ENCODE measurements at places on chromosomes 2 and 18.

GRCh38 chr18:25678221-25678620 lies 326.3 kb upstream of the ZNF521 start:
- no peak for DNase-seq

- no peak for DNase-seq
Measured at GRCh38 chr2:66832646-66833435, 397.9 kb downstream of the MEIS1 start.

DNA sequence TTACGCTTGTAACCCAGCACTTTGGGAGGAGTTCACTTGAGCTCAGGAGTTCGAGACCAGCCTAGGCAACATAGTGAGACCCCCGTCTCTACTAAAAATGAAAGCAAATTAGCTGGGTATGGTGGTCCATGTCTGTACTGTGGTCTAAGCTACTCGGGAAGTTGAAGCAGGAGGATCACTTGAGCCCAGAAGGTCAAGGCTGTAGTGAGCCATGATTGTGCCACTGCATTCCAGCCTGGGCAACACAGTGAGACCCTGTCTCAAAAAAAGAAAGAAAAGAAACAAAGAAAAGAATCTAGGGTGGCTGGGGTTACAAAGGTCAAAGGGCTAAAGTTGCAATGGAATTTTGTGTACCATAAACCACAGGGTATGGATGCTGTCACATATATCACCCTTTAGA lies 41.3 kb downstream of the KIF3C start:
- no peak for DNase-seq

GRCh38 chr2:53455094-53455493 lies 312.5 kb upstream of the CHAC2 start:
- DNase-seq = no peak

DNA sequence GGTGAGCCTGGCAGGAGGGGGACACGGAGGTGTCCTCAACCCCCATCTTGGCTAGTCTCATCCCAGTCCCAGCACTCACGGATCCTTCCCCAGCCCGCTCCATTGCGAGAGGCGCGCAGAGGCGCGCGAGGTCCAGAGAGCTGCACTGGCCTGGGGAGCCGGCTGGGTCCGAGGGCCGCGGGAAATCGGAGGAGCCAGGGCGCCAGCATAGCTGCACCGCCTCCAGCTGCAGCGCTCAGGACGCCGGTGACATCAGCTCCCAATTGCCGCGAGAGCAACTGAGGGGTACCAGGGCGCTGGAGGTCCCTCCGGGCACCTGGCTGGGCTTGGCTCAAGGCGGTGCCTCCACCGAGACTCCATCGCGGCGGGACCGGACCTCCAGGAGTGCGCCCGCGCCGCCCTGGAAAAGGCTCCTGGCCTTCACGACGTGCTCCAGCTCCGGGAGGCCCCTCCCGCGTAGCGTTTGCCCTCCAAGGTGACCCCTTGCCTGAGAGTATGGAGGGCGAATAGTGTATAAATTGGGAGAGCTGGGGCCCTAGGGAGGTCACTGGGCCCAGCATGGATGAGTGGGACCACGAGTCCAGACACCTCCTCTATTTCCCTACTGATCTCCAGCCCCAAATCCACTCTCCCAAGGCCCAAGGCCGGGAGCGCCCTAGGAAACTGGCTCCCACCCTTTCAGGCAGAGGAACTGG lies 5.5 kb downstream of the RTKN start:
- DNase-seq = no peak

DNA sequence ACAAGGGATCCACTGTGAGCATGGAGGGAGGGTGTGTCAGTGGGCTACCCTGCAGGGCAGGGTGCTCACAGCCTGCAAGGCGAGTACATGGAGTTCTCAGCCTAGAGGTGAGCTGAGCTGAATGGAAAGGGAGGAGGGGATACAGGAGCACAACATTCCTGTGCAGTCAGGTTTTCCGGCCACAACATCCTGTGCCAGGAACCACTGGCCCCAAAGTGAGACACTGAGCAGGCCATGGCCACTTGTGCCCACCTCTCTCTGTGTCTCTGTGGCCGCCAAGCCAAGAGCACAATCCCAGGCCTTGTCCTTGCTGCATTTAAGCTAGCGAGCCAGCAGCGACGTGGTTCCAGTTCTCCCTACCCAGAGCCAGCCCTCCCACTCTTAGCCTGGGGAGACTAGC lies 6.1 kb downstream of the DOK1 start:
- no peak for DNase-seq

DNA sequence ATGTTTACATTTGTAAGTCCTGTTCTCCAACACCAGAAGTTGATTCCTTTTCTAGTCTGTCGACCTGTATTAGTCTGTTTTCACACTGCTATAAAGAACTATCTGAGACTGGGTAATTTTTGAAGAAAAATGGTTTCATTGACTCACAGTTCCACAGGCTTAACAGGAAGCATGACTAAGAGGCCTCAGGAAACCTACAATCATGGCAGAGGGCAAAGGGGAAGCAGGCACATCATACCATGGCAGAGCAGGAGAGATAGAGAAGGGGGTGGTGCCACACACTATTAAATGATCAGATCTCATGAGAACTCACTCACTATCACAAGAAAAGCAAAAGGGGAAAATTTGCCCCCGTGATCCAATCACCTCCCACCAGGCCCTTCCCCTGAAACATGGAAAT lies 112.8 kb upstream of the MAP3K20 start:
- DNase-seq = no peak

DNA sequence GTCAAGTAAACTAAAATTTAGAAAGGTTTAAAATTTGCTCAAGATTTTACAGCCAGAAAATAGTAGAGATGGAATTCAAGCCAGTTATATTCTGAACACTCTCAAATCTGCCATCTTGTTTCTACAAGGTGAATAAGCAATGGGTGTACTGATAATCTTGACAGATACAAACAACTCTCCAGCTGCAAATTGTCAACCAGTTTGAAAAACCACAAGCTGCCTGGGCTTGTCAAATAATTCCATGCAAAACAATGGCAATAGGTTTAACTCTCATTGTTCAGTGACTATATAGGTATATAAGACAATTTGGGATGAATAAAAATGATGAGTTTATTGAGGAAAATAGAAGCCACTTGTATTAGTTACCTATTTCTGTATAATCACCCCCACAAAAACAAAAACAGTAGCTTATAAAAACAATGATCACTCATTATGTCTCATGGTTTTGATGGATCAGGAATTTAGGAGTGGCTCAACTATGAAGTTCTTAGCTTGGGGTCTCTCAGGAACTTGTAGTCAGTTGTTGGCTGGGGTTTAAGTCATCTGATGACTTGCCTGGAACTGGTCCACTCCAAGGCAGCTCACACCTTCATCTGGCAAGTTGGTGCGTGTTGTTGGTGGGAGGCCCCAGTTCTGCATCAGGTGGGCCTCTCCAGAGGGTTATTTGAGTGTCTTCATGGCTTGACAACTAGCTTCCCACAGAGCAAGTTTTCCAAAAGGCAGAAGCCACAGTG lies 12.6 kb upstream of the EVA1A start:
- DNase-seq = no peak

DNA sequence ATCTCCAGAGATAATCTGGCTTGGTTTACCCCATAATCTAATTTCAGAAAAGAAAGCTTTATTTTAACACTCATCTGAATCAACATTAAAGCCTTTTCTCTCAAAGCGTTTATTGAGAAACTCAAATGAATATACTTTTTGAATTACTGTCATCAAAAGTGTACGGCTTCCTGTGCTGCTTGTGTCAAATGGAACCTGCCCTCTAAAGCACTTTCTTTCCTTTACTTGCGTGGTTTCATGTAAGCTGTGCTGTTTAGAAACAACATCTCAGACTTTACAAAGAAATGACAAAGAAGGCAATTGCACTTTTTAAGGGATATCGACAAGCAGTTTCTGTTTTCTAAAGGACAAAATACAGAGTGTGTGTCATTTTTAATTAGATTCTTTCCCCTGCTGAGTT lies 35.1 kb downstream of the CYBRD1 start:
- no peak for DNase-seq

- no peak for DNase-seq
Measured at GRCh38 chr2:10424051-10424450, 24.1 kb downstream of the ODC1 start.

DNA sequence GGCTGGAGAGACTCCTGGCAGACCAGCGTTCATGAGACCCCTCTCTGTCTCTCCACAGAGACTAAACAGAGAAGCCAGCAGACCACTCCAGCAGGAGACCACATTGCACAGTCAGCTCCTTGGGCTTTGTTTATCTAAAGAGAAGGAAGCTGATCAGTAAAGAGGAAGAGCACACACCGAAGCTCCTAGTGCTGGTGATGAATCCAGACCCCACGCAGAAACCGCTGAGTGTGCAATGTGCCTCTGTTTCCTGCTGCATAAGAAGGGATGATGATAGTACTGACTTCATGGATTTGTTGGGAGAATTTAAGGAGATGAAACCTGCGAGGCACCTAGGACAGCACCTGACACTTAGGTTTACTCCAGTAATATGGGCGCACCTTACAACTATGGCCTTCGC lies 544.1 kb upstream of the ID2 start:
- no peak for DNase-seq

DNA sequence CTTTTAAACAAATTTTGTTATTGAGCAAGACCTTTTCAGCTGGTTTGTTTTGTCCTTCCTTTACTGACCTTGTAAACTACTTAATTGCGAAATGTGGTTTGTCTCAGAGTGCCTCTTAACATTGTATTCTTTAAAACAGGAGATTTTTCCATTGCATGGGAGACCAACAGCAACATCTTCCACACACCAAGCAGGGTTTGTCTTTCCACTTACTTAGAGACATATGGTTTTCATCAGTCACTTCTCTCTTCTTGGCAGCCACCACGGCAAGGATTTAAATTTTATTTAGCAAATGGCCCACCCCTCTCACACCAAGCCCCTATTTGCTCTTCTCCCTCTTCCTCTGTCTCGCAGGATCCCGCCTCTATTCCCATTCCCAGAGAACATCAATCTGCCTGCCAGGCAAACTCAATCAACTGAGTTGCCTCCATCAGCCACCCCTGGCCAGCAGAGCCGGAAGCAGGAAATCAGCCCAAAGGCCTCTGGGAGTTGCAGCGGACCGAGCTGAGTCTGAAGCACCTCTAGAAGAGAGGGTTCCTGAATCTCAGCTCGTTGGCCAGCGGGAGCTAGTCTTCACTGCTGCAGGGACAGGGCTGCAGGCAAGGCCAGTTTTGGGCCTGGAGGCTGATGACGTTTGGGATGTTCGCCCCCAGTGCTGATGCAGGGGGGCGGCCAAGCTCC lies 11.3 kb upstream of the CIB4 start:
- DNase-seq = no peak

DNA sequence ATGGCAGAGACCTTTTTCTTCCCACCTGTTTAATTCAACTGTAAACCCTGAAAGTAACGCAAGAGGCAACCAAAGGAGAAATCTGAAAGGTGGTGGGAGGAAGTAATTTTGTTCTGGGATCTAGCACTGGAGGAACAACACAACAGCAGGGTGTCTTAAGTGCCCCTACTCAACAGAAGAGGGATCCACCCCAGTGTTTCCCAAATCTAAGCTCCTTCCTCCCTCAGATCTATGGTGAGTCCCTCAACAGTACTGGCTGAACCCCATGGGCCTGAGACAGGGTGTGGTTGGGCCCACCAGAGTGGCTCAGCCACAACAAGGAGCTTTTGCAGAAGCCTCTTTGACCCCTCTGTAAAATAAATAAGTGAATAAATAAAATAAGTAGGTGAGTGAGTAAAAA lies 790.3 kb downstream of the ERBB4 start:
- no peak for DNase-seq

All from T47D (cell line).